ENCODE measurements at places on chromosomes 5 and 9.

- DNase-seq: no peak
Measured at GRCh38 chr9:90774071-90774470, 27.5 kb upstream of the SYK start.

DNA sequence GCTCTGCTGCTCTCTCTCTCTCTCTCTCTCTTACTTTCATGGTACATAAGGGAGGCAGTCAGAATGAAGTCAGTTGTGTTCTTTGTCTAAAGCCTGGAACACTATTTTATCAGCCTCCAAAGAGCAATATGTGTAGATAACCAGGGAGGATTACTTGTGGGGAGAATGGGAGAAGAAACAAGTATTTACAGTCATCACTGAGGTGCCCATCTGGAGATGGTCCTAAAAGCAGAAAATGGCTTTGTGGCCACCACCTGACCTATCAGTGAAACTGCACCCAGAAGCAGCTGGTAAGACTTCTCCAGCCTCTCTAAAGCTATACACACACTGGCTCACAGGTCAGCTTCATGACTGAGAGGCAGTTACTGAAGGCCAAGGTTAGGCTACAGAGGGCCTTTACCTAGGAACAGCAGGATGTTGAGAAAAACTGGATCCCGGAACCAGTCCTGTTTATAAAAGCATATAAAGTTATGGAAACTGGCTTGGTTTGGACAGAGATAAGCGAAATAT lies 75.1 kb downstream of the MRPS27 start:
- DNase-seq: no peak

- DNase-seq: no peak
Measured at GRCh38 chr5:76467216-76467615, 64.1 kb downstream of the IQGAP2 start.

- DNase-seq: no peak
Measured at GRCh38 chr5:60851626-60852025, 7.6 kb upstream of the ELOVL7 start.

GRCh38 chr5:75405296-75405695 lies 68.3 kb downstream of the HMGCR start:
- no peak for DNase-seq

- no peak for DNase-seq
Measured at GRCh38 chr9:126423916-126424185, 97.2 kb downstream of the MVB12B start.

GRCh38 chr5:148820461-148821395 lies 5.7 kb upstream of the ADRB2 start:
- peak; percentile 54 for DNase-seq

DNA sequence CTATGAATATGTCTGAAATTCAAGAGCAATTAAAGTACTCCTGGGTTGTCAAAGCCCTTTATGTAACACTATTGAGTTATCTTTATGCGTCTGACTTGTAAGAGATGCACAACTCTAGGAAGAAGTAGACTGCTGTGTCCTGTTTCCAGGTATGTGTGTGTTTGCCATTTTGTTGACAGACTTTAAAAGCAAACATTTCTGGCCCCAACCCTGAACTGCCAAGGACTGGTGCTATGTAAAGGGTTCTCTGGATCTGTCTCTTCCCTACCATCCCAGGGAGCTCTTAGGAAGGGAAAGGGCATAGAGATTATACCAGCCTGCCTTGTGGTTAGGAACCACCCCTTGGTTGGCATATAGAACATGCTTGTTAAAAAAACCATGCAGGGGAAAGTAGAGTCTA lies 12.1 kb downstream of the SLC22A5 start:
- no peak for DNase-seq

GRCh38 chr9:113929634-113930389 lies 53.7 kb downstream of the ZNF618 start:
- no peak for DNase-seq

GRCh38 chr9:37466037-37466709 lies 923 bp upstream of the ZBTB5 start:
- DNase-seq: no peak

DNA sequence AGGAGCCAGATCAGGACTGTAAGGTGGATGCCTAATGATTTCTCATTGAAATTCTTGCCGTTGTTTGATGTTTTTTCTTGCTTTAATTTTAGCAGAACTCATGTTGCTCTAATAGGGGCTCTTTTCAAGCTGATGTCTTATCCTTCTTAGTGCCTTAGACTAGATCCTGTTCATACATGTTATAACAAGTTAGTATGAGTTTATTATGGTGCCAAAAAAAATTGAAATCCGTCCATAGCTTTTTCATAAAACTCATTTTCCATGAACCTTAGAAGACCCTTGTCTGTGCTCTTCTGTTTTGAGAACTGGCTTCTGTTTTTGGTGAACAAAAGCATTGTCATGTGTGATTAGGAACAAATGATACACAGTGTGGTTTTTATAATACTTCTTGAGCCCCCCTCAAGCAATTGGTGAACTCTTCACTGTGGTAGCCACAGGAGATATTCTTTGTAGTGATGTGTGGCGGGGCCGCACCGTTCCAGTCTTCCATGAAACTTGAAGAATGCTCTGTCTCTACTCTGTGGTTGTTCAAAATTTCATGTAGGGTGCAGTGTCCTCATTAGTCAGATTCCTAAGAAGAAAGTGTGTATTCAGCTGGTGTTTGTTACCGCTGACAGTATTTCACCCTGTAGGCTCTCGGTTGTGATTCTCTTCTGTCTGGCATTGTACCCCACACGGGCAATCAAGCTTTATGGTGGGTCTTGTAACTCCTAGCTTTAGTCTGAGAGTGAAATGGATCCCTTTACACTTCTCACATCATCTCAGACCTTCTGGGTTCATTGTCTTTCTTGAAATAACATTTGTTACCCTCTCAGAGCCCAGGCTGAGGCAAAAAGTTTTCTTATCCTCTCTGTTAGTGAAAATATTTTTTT lies 10.7 kb downstream of the OTULIN start:
- no peak for DNase-seq

- DNase-seq: no peak
Measured at GRCh38 chr5:41649659-41650058, 139.3 kb upstream of the PLCXD3 start.

DNA sequence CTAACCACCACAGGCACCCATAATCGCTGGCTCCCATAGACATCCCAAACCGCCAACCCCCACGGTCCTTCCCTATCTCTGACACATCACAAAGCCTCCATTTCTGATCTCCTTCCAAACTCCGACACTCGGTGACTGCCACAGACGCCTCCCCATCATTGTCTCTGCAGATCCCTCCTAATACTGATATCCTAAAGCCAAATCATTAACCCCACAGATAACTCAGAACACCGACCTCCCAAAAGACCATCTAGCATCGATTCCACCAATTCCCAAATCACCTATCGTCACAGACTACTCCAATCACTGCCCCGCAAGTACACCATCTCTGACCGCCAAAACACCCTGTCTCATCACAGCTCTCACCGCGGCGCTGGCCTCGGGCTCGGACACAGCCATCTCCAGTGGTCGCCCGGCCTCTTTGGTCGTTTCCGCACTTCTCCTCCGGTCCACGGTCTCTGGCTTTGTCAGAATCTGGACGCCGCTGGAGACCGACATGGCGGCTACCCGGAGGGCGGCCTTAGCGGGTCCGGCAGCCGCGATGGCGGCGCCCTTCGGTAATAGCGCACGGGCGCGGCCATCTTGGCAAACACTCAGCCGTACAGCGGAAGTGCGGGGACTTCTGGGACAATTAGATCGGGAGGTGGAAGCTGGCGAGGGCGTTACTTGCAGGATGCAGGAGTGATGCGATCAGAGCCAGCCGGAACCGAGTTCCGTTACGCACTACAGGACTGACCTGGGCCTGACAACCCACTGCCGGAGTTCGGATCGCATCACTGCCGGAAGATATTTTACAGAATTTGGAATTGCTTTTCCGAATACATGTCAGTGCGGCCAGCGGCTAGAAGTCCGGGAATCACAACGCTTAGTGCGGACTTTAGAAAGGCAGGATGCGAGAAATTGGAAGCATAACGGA lies at the start of gene ZFP37:
Gene ZFP37 (minus strand): TSS at position 534 of the 916 bp plus-strand sequence. CDS start 36 bp downstream, at position 498.
- DNase-seq: peak; percentile 83

- no peak for DNase-seq
Measured at GRCh38 chr9:98342098-98342819, 86.8 kb upstream of the TBC1D2 start.

- DNase-seq: no peak
Measured at GRCh38 chr5:171201310-171201709, 107.7 kb upstream of the TLX3 start.

DNA sequence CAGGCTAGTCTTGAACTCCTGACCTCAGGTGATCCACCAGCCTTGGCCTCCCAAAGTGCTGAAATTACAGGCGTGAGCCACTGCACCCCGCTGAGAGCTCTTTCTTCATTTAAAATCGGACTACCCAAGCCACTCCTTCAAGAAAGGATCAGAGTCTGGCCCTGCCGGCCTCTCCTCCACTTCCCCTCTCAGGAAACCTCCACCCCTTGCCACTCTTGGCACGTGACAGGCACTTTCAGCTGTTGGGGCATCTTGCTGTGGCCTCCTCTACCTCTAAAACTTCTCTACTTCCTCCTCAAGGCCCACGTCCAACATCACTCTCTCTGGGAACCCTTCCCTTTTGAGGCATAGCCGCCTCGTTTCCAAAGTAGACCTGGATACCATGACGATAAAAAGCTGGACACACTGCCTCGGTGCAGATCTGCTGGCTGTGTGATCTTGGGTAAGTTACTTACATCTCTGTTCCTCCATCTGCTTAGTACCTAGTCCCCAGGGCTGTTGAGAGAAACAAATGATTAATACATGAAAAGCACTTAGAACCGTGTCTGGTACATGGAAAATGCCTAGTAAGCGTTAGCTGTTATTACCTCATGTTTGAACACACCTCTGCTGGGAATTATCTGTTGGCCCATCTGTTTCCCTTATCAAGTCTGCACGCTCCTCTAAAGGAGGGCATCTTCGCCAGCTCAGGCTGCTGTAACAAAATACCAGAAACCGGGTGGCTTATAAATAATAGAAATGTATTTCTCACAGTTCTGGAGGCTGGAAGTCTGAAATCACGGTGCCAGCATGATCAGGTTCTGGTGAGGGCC lies 55.3 kb downstream of the SMIM23 start:
- DNase-seq: no peak

DNA sequence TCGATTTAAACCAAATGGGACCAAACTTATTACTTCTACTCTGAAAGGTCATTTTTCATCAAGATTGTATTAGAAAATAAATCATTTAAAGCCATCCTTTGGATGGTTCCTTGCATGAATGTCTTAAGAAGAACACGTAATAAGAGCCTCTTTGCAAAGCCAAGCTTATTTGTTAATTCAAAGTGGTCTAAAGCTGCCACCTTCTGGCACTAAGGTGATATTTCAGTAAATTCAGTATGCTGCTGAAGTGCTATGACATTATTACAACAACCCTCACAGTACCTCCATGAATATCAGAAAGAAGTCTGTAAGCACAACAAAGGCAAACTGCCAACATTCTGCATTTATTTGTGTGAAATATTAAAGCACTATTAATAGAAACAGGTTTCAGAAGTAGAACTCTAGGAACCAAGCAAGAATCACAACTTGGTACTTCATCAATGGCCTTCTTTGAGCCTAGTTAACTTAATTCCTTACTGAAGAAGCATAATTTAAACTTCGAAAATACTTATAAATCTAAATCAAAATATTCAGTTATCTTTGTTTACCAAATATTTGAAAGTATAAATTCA lies 53.1 kb upstream of the TYRP1 start:
- DNase-seq: no peak

- DNase-seq: no peak
Measured at GRCh38 chr9:110114086-110114858, 93.7 kb downstream of the C9orf152 start.

- DNase-seq: no peak
Measured at GRCh38 chr5:98321361-98321760, 452.1 kb upstream of the RGMB start.

DNA sequence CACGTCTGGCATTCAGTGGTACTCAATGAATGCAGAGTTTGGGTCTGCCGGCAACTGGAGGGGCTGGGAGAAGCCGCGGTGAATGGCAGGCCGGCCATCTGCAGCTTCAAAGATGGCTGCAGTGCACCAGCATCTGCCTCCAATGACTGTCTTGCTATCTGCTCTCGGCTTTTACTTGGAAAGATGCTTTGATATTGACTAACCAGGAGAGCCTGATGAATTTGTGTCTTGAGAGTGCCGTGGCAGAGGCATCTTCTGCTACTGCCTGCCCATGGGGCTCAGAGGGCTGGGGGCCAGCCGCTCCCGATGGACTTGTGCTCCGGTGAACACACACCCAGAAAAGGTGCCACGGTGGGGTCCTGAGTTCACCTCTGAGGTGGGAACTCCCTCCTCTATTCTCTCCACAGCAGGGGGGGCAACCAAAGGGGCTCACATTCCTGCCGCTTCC lies 164.5 kb downstream of the COL23A1 start:
- DNase-seq: no peak

DNA sequence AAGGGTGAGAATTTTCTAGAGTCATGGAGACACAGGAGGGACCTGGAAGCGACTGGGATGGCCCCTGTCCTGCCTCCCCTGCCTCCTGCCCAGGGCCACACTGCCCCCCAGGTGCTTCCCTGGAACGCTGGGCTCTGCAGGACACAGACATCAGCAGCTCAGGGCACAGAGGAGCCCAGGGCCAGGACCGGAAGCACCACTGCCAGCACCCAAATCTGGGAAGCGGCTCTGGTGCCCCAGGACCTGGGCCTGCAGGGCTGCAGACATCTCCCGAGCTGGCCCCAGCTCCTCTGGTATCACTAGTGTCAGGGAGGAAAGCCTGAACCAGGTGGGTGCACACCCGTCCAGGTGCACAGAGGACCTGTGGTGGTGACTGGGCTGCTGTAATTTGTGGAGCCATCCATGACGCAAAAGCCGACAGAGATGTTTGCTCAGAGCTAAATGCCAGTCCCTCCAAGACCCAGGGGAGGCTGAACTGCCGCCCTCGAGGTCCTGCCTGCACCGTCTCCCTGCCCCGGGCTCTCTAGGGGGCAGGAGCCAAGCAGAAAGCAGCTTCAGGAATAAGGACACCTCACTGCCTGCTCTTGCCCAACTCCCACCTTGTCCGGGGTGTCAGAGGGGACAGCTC lies 46.0 kb upstream of the SIMC1 start:
- DNase-seq: no peak

DNA sequence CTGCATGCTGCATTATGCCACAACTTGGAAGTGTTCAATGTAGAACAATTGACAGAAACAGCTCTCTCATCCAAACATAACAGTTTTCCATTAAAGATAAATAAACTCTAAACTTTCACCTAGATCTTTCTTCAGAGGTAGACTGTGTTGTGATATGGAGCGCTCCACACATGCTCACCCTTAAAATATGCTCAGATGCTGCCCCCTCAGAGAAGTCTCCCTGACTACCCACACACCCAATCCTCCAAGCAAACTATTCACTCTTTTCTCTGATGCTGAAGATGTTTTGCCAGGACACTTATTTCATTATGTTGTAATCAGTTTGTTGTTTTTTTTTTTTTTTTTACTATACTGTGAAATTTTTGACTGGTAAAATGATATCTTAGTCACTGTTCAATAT lies 206.6 kb upstream of the RASA1 start:
- no peak for DNase-seq

- no peak for DNase-seq
Measured at GRCh38 chr9:129989740-129990139, 53.2 kb downstream of the FNBP1 start.

Measured in CD4-positive, alpha-beta T cell treated with Interferon alpha-2 for 1 hour (primary cell).